Right renal cortex interstitium (tissue), 3 donors: ENCODE measurements at places on chromosomes 6 and 20. TPM values are rescaled to one million over a fixed set of nuclear protein-coding genes. Genes with fewer than 3 reads are reported as not detected.
A peak's percentile ranks its signal among the peaks of the same experiment; 100 is the strongest.

GRCh38 chr6:124148236-124148957 is 344.7 kb downstream of the NKAIN2 start:
- no peak for DNase-seq

DNA sequence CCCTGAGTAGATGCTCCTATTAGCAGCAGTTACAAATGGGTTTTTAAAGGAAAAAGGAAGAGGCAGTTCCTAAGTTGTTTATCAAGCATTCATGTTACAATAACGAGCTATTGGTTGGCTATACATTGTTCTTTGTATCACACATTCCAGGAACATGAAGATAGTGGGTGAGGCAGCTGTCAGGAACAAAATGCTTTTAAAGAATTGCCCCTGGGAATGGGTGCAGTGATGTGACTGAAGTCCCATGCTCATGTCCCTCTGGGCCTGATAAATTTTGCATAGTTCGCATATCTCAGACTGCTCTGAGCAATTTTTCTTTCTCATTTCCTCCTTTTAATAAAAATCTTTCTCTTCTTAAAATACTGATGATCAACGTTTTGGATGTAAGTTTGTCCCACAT is 3.7 kb downstream of the ENPP1 start:
- no peak for DNase-seq

GRCh38 chr6:147195510-147195909 is 8.7 kb upstream of the STXBP5 start:
- no peak for DNase-seq

DNA sequence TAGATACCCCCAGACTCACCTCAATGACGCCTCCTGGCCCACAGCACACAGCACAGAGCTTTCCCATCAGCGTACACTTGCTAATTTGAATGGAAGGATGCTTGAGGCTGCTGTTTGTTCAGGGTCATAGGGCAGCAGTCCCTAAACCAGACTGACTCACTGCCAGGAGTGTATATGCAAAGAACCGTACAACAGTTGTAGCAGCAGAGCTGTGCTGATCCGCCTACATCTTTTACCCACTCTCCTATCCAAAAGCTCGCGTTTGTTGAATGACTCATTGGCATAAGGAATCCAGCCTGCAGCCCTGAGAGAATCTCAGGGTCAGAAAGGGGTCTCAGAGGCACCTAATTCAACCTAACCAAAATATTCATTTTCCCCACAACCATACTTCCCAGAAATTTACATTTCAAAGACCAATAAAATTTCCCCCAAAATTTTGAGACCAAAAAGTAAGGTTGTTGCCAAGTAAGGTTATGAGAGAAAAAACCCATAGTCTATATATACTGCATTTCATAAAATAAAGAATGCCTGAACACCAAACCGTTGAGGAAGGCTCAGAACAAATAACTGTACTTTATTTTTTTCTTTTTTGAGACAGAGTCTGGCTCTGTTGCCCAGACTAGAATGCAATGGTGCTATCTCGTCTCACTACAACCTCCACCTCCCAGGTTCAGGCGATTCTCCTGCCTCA is 35.3 kb upstream of the CCND3 start:
- no peak for DNase-seq

DNA sequence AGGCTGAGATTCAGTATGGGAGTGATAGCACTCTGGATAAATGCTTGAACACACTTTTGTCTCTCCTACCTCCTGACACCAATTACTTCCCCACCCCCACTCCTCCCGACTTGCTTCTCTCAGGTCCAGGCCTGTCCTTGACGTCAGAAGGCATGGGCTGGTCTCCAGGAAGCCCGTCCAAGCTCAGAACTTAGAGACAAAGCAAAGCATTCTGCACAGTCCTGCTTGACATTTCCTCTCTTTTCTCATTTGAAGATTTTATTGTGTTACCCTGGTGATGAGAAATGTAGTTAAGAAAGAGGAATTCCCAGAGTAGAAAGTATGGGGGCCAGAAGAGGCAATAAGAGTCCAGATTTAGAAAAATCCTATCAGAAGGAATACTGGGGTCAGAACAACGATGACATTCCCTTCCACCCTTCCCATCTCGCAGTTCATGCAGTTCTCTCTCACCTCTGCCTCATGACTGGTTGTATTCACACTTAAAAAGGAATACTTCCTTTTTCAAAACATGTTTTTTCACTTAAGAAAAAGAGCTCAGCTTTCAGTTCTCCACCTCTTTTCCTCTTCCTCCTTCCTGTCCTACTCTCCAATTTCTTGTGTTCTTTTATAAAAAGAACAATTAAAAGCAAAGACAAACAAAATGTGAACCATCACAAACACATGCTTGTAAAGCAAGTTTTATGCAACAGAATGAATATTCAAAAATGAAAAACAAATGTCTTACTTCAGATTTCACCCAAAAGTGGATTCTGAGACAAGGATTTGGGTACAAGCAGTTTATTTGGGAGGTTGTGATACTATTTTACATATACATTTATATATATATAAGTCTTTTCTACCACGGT is 18.5 kb upstream of the FAM184A start:
- no peak for DNase-seq

DNA sequence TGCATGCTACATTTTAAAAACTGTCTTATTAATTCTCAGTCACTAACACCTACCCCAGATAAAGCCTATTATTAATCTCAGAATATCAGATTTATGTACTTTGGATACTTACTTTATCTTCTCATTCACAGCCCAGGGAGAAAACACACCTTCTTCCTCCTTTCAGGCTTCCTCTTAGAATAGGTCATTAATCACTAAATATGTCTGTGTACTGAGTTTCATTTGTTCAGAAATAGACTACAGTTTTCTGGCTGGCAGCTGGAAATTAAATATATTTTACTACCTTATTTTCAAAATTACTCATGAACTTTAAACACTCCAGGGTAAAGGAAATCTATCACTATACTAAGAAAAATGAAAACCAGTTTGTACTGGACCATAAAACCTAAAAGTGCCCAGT is 147.7 kb upstream of the DST start:
- no peak for DNase-seq

- DNase-seq, result peak; percentile 83
Measured at GRCh38 chr20:53939572-53940359, 130.6 kb downstream of the BCAS1 start.

DNA sequence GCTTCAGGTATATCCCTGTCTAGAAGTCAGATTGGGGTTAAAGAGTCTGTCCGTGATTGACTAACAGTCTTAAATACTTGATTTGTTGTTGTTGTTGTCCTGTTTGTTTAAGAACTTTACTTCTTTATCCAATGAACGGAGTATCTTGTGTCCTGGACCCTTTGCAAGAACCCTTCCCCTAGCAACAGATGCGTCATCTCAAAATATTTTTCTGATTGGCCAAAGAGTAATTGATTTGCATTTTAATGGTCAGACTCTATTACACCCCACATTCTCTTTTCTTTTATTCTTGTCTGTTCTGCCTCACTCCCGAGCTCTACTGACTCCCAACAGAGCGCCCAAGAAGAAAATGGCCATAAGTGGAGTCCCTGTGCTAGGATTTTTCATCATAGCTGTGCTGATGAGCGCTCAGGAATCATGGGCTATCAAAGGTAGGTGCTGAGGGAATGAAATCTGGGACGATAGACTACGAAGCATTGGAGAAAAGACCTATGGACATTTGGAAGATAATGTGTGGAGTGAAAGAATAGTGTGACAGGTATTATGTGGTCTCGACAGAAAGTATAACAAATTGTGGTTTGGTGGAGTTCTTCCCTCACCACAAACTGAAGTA is at the start of gene HLA-DRA:
HLA-DRA (plus strand) TSS at position 286 of the 613 bp plus-strand sequence; CDS start at position 350, 64 bp downstream.
- DNase-seq, result no peak

GRCh38 chr6:107353773-107354382 is 105.5 kb downstream of the PDSS2 start:
- no peak for DNase-seq

DNA sequence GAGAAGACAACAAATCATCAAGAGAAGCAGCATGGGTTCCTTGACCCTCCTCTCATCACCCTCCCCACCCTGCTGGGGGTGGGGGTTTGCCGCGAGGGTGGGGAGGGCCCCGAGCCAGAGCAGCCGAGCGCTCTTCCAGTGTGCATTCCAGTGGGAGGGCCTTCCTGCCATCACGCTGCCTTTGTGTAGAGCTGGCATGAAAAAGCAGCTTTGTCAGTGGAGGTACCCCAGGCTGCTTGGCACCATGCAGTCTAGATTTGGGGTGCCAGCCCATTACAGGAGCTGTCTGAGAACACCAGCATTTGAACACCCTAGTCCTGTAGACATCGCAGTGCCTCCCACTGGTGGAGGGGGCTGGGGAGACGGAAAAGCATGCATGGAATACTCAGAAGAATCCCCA is 12.2 kb downstream of the BAK1 start:
- no peak for DNase-seq

DNA sequence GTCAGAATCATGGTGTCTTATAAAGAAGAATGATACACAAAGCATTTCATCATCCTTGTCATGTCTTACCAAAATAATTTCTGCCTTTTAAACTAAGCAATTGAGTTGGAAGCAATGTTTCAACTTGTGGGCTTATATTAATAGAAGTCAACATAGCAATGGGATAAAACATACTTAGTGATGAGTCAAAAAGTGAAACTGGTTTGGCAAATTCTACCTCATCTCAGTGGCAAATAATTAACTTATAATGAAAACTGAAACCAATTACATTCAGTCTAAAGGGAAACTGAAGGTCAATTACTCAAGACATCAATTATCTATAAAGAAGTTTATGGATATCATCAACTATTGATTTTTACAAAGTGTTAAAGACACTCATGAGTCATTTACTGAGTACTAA is 463.8 kb downstream of the BMP2 start:
- no peak for DNase-seq

Gene PGBD1
- polyA plus RNA-seq, result 9.8 TPM

Gene SIRPD
- not detected for polyA plus RNA-seq

Gene PREP
- polyA plus RNA-seq, result 35.8 TPM

Gene FOXA2
- polyA plus RNA-seq, result 0.06 TPM
